Dermis microvascular lymphatic vessel endothelial cell (primary cell): ENCODE measurements at places on chromosomes 2 and 18. TPM values are rescaled to one million over a fixed set of nuclear protein-coding genes. Genes with fewer than 3 reads are reported as not detected.

Gene ASTL
- not detected in 2 replicates for total RNA-seq

Gene MYO5B
- 0.25 and 0.51 TPM in 2 replicates for total RNA-seq

Gene ATP6V1C2
- under 0.01 TPM in 2 replicates for total RNA-seq

Gene TMEM169
- 0.13 TPM in 2 replicates for total RNA-seq

Gene NOP58
- total RNA-seq = 26.9 and 27.9 TPM in 2 replicates

Gene APCDD1
- 0.25 TPM in 1 of 2 replicates, not detected in the other for total RNA-seq

Gene ZNF385B
- not detected in 2 replicates for total RNA-seq

Gene UCN
- total RNA-seq = 0.13 and 0.51 TPM in 2 replicates

Gene SERPINB3
- total RNA-seq = not detected in 2 replicates

Gene HOXD12
- not detected in 2 replicates for total RNA-seq

Gene LDLRAD4
- 6.7 and 20.9 TPM in 2 replicates for total RNA-seq

Gene MTA3
- 15.8 and 20.2 TPM in 2 replicates for total RNA-seq

Gene DCTN1
- 105 and 136 TPM in 2 replicates for total RNA-seq

Gene DNAH7
- under 0.01 TPM in 2 replicates for total RNA-seq

Gene AGFG1
- total RNA-seq = 32.5 and 56.6 TPM in 2 replicates

Gene SERPINB8
- 3.2 and 6.7 TPM in 2 replicates for total RNA-seq
